ENCODE measurements at places on chromosomes 6 and 20. TPM values are rescaled to one million over a fixed set of nuclear protein-coding genes. Genes with fewer than 3 reads are reported as not detected.

- no peak overlapping the region for H3K4me3 ChIP-seq
- H3K36me3 ChIP-seq, result no peaks in the 10 kb centered on the region
- H3K4me1 ChIP-seq, result no peaks in the 10 kb centered on the region
- H3K27ac ChIP-seq, result no peak overlapping the region
- no peak for DNase-seq
These were observed 15.0 kb downstream of the DLGAP4 start for GRCh38 chr20:36320898-36321695.

GRCh38 chr6:44071670-44072451 is 55.4 kb downstream of the MRPL14 start:
- peaks cover 14% of the 10 kb centered on the region for H3K4me1 ChIP-seq
- peak overlapping the region; percentile 34 for H3K27ac ChIP-seq
- H3K4me3 ChIP-seq, result no peak overlapping the region

- no peaks in the 10 kb centered on the region for H3K4me1 ChIP-seq
- H3K4me3 ChIP-seq, result no peak overlapping the region
- H3K36me3 ChIP-seq, result no peaks in the 10 kb centered on the region
These were observed 399.6 kb downstream of the PTPRT start for GRCh38 chr20:42790111-42790510.

GRCh38 chr6:157795841-157796240 is 27.2 kb upstream of the SNX9 start:
- H3K27me3 ChIP-seq, result peaks cover 3% of the 10 kb centered on the region
- H3K36me3 ChIP-seq, result no peaks in the 10 kb centered on the region
- H3K27ac ChIP-seq, result no peak overlapping the region
- H3K4me3 ChIP-seq, result no peak overlapping the region

GRCh38 chr6:81031416-81031815 is 721.1 kb downstream of the TENT5A start:
- no peak for DNase-seq
- no peaks in the 10 kb centered on the region for H3K36me3 ChIP-seq
- no peaks in the 10 kb centered on the region for H3K4me1 ChIP-seq
- no peaks in the 10 kb centered on the region for H3K27me3 ChIP-seq

TTK gene
- polyA plus RNA-seq, result 4.1 TPM

POM121L2 gene
- polyA plus RNA-seq, result not detected

DCBLD1 gene
- polyA plus RNA-seq, result 30.2 TPM

TSBP1 gene
- not detected for polyA plus RNA-seq

All from endothelial cell of umbilical vein (primary cell).